Left ventricle myocardium inferior (tissue), 1 donor: ENCODE measurements at places on chromosomes 3 and 15. TPM values are rescaled to one million over a fixed set of nuclear protein-coding genes. Genes with fewer than 3 reads are reported as not detected.

PLA2G4E gene
- not detected for total RNA-seq

C15orf62 gene
- total RNA-seq: 0.30 TPM

DNA sequence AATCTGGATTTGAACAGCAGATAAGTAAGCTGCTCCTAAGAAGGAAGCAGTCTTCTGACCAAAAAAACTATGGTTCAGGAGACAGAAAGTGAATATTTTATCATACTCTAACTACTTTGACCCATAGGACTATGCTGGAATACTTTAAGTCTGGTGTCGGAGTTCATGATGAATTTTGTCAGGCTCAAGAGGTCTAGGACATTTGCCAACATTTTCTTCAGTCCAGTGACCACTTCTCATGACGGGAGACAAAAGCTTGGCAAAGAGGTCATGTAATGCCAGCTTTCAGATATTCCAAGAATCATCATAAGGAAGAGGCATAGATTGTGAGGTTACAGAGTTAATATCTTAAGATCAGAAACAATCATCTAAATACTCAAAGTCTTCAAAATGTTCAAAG lies 20.5 kb upstream of the DCBLD2 start:
- DNase-seq: no peak

DNA sequence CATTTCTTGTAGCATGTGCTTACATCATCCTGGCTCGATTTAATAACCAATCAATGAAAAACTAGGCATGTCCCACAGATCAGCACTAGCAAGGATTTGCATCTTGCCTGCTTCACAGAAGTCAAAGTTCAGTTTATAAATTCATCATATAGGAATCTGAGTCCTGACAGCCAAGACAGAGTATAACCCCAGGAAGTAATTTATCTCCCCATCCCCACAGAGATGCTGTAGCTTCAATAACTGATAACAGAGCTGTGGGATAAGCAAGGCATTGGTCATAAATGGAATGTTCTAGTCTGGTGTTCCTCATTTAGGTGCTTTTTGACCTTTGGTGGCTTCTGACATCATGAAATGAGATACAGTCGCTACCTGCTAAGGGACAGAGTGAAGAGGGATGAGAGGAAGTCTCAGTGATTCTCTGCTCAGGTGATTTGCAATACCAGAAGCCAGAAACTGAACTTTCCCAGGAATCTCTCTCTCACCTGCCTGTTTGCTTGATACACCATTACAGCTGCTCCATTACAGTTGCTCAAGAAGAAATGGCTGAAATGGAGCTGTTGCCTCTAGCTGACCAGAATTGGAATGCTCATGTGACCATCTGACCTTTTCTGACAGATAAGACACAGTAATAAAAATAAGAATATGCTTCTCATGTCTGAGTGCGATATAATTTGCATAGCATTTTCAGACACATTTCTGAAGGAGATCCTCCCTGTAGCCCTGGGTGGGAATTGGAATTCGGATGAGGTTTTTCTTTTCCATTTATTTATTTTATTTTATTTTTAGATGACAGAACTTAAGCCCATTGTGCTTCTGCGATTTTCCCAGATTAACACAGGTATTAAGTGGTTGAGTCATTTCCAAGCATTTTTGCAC lies 217.1 kb upstream of the KCNMB2 start:
- DNase-seq: no peak

DNA sequence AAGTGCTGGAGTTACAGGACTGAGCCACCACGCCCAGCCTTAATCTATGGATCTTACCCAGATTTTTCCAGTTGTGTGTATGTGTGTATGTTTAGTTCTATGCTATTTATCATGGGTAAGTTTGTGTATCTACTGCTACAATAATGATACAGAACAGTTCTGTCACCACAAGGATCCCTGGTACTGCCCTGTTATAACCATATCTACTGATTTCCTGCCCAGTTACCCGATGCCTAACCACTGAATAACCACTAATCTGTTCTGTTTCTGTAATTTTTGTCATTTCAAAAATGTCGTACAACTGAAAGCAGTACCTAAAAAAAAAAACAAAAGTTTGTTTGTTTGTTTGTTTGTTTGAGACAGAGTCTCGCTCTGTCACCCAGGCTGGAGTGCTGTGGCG lies 123.7 kb upstream of the RAP2B start:
- no peak for DNase-seq

DNA sequence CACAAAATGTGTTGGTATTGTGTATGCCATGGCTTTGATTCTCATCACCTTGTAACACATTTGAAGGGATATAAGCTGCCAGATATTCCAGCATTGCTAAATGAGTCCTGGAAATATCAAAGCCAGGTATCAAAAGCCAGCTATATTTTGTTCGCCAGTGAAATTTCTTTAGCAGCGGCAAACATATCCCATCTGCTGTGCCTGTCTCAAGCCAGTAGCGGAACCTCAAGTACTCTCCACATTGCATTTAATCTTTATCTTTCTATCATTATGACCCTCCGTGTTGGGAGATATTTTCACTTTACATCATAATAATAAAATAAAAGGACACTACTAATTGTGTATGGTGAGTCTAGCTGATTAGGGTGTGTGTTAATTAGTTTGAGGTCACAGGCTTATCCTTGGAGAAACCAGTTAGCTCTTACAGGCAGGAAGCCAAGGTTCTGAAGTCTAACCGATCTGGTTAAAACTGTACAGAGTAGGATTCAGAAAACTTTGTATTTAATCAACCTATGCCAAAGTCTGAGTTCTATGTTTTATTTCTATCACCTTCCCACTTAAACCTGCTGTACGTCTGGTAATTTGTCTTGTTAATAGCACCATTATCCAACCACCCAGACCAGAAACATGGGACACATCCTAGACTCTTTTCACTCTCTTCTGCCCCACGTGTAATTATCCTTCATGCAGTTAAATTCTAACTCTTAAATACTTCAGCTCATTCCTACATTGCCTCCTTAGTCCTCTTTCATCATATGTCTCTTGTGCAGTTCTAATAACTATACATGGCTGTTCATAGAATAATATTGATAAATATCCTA lies 14.5 kb downstream of the TIPARP start:
- no peak for DNase-seq
